Body of pancreas (tissue), 4 donors: ENCODE measurements at places on chromosomes 6 and 20.

DNA sequence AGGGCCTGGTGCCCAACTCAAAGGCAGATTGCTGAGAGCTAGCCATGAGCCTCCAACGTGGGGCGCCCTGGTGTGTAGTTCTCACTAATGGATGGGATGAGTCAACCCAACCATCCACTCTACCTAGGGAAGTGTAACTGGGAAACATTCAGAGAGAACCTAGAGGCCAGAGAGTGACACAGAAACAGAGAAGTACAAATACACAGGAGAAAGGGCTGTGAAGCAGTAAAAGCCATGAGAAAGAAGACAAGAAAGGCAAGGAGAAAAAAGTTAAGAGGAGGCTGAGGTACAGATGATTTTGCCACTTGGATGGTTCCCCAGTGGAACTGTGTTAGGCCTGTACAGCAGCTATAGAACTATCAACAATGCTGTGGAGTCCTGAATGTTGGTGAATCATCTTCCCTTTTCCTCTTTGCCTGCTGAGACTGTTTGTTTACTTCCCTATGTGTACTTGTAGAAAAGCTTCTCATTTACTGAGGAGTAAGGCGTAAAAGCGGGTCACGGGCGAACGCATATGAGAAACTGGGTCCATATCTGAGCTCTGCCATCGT lies 39.0 kb downstream of the MAN1A1 start:
- DNase-seq = no peak

- DNase-seq = no peak
These were observed 63.2 kb downstream of the OLIG3 start for GRCh38 chr6:137430954-137431353.

DNA sequence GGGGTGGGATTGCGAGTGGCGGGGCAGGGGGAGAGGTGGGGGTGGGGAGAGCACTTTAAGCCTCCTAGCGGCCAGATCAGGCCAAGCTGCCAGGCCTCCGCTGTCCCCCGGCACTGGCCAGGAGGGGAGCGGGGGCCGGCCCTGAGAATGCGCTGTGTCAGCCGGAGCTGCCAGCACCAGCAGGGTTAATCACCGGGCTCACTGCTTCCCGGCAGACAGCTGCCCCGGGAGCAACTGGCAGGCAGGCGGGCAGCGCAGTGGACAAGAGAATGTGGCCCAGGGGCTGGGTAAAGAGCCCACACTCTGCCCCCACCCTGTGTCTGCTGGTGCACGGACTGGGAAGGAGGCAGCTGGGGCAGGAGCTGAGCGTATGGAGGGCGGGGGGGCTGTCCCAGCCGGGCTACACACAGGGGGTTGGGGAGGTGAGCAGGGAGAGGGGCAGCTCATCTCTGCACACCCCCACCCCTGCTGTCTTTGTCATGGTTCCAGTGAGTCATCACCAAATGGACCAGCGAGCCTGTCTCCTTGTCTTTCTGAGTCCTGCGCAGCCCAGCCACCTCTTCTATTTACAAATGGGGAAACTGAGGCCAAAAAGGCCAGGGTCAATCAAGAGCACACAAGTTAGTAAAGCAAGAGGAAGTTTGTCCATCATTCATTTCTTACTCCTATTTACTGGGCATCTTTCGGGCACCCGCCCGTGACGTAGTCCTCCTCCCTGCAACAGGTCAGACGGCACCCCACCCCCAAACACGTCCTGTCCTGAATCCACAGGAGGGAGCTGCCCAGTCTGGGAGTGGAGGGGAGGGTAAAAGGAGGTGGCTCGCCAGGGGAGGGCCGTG lies 2.1 kb upstream of the LAMA5 start:
- DNase-seq = no peak

GRCh38 chr6:89669002-89669401 lies 30.5 kb upstream of the LYRM2 start:
- DNase-seq = no peak

GRCh38 chr6:52745764-52746201 lies 17.5 kb downstream of the GSTA2 start:
- no peak for DNase-seq

DNA sequence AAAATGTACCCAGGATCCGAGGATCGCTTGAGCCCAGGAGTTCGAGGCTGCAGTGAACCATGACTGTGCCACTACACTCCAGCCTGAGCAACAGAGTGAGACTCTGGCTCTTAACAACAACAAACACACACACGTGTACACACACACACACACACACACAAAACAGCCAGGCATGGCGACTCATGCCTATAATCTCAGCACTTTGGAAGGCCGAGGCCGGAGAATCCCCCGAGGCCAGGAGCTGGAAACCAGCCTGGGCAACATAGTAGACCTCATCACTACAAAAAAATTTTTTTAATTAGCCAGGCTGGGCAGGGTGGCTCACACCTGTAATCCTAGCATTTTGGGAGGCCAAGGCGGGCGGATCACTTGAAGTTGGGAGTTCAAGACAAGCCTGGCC lies 23.3 kb upstream of the ARFGEF2 start:
- no peak for DNase-seq

GRCh38 chr6:16396497-16397319 lies 158.3 kb downstream of the GMPR start:
- DNase-seq = no peak

DNA sequence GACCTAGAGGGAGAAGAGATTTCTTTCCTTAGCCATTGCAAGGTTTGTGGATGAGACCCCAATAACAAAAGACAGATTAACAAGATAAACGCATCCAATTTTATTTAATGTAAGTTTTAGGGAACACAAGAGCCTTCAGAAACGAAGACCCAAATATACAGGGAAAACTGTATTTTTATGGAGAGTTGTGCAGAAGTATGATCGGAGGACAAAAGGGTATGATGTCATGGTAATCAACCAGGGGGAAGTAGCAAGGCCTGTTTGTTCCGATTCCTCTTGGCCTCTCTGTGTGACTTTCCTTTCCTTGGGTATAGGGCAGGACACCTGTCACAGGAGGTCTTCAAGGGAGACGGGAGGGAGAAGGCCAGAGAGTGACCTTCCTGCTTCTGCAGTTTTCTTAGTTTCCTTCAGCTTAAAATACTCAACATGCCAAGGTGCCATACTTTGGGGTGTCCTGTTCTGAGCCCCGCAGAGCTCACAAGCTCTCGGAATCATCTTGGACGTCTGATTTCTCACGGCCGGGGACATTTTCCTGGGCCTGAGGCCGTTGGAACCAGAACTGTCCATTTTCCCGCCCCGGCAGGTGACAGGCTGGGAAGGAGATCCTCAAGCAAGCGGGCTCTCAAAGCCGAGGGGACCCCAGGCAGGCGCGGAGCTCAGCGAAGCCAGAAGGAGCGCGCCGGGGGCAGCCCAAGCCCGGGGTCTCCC lies 21.7 kb downstream of the TMC2 start:
- DNase-seq = no peak

- DNase-seq = peak; percentile 38
These were observed 241.2 kb downstream of the TTLL2 start for GRCh38 chr6:167565884-167566599.

DNA sequence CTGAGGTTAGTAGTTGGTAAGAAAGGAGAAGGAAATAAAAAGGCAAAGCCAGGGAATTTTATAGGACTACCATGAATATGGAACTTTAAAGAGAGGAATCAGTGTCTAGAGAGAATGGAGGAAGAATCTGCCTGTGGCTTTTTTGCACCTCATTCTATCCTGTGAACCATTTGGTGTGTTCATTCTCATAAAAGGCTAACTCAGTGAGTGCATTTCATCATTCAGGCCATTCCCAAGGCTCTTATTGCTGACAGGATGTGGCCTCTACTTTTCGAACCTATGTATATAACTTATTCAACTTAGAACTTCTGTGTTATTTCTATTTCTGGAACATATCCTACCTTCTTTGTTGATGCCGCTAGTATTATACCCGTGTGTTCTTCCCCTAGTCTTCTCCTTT lies 27.1 kb downstream of the HSF2 start:
- no peak for DNase-seq

- no peak for DNase-seq
These were observed 48.7 kb downstream of the MAP7 start for GRCh38 chr6:136501514-136501913.

- no peak for DNase-seq
These were observed 68.8 kb upstream of the LTV1 start for GRCh38 chr6:143774347-143774746.

DNA sequence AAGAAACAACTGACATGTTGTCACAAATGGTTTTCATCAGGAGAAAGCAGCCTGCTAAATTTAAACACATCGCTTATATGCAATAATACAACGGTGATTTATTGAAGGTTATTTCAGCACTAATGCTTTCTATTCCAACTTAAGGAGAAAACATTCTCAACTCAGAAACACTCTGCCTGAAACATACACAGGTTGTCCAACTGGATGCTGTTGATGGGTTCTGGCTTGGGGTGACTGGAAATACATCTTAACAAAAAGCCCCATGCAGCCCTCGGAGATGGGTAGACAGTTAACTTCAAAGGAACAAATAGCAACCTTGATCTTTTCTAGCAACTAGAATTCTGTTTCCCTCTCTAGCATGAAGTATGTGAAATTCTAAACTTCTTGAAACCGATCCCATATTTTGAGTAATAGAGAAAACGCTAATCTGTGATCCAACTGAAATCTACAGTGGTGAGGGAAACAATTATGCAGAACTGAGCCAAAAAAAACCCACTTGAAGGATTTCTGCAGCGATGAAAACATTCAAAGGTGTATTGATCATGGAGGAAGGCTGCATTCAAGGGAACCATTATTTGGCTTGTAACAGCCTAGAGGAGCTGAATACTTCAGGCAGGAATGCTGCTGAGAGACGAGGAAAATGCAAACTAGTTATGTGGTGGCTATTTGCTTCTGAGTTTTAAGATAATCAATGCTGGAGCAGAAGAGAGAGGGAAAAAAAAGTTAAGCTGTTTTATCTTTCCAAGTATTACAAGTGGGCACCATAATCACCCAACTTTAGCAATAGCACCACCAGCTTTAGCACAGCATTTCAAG lies 6.9 kb downstream of the ZMYND8 start:
- DNase-seq = no peak

DNA sequence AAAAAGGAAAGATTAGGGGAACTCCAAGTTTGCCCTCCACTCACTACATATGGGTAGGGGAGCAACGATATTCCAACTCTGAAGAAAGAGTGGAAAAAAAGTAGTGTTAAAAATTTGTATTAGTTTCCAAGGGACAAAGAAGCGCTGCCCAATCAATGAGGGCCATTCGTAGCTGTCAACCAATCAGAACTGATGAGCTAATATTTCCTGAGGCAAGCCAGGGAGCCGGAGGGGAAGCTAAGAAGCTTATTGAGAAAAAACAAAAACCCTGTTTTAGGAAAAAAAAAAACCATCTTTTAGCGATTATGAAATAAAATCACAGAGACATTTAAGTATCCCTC lies 59.5 kb downstream of the TRIM38 start:
- DNase-seq = peak; percentile 52

GRCh38 chr6:119301429-119301828 lies 48.1 kb downstream of the MAN1A1 start:
- DNase-seq = no peak

DNA sequence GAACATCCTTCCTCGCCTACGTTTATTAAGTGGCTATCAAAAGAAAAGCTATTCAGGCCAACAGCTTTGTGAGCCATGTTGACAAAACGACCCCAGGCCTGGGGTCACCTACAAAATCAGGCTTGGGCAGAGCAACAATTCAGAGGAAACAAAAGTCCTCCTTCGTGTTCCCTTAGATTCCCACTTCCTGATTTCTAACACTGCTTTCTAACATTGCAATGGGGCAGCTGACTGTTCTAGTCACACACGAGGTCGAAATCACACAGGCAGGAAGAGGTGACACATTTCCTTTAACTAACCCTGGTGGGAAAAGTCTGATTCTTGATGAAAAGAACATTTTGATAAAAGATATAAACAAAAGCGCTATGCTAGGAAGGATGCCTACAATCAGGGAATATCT lies 31.9 kb downstream of the WDR27 start:
- DNase-seq = no peak

- no peak for DNase-seq
These were observed 3.8 kb upstream of the TUBB1 start for GRCh38 chr20:59015411-59015810.

DNA sequence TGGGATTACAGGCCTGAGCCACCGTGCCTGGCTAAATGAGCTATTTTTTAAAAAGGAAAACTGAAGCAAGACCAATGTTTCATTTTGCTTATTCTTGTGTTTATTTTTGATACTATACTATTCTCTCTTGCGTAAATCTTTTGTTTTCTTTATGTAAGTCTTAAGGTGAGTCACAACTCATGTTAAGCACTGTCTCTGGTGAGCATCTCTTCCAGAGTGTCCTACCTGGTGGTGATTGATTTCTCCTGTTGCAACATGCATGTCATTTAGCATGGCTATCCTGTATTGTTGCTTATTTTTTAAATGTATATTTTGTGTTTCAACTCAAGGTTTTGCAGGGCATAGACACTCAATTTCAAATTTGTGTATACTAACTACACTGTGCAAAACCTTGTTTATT lies 336.0 kb downstream of the RFPL4B start:
- no peak for DNase-seq

DNA sequence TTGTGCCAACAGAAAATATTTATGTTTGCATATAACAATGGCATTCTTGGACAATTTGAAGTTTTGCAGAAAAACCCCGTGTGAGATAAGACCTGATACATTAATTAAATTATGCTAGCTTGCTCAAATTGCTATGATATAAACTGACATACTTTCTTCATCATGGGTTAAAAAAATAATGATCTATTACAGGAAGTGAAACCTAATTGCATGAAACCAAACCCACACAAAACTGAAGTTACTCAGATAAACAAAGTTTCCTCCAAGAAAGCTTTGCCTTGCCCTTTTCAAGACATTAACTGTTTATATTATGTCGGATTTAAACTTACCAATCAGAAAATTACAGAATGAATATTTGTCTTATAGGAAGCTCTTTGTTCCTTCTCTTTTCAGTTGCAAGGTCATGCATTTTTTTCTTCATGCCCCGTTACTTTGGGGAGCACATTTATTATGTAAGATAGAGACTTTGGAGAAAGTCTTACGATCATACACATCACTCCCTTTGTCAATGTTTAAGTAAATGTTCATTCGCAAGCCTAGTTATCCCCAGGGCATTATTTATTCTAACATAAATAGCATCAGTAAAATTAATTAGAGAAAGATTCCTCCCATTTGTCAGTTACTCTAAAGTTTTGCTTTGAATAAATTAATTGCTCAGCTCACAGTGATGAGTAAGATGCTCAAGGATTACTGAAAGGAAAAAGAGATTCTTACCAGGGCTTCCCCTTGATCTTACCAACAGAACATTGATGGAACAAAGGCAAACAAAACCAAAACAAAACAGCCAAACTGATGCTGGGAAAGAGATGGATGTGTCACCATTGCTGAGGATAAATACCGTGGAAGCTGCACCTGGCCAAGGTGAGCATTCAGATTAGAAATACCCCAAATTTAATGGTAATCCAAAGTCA lies 14.8 kb upstream of the TMEM244 start:
- no peak for DNase-seq

DNA sequence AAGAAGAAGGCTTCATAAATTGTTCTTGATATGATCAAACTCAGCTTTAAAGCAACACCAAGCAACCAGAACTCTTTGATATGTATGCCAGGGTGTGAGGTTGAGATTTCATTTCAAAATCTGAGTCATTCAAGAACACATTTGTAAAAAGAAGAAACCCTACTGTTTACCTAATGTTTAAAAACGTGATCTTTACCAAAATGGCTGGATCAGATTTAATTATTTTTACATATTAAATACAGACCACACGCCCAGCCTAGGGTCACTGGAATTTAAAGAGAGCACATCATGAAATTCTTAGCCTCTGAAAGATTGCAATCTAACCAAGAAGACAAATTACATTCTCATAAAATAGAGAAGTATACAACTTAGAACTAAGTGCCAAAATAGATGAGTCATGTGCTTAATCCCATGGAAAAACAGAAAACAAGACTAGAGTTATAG lies 206.8 kb upstream of the SMLR1 start:
- DNase-seq = no peak
